ENCODE measurements at places on chromosomes 2 and 18.

DNA sequence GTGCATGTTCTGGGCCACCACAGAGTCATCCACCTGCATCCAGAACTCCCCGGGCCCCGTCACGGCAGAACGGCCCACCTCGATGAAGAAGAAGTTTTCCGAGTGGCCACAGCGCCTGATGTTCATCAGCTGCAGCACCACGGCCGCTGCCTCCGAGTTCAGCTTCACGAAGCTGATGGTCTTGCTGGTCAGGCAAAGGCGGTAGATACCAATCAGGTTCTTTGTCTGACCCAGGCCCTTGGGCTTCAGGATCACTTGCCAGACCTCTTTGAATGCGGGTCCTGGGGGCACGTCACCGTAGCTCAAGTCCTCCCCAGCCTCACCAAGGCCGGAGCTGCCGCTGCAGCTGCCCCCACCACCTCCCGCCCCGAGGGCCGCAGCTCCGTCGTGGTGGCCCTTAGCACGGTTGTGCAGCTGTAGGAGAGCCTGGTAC, 1.6 kb downstream of the IRS1 start:
- DNase-seq: no peak

- DNase-seq: peak; percentile 73
Measured at GRCh38 chr2:100818606-100819369, 1.2 kb upstream of the NPAS2 start.

DNA sequence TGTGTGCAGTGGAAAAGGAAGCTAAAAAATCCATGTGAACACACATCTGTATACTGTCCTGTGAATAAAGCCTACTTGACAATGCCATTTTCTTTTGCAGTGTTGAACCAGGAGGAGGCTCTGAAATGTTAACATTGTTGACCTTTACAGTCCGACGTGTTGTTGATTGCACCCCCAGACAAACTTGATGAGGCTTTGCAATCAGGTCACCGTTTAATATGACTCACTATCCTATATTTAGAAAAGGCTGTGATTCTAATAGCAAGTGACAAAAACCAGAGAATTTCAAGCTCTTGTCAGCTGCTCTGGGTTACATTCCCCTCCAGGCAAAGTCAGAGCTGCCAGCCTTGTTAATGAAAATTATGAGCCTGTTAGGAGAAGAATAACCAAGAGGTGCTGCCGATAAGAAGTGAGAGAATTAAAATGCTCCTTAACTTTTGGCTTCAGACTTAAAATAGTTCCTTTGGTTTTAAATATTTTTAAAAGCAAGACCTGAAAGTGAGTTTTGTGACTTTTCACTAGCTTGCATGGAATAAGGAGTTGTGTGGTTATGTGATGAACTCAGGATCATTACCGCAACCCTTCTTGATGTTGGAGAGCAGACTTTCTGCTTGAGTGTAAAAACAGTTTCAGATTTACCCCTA, 162.1 kb downstream of the QPCT start:
- DNase-seq: no peak

- no peak for DNase-seq
Measured at GRCh38 chr2:86825693-86826381, 35.1 kb upstream of the CD8A start.

GRCh38 chr2:232873909-232874641, 4.0 kb downstream of the SNORC start:
- DNase-seq: no peak

DNA sequence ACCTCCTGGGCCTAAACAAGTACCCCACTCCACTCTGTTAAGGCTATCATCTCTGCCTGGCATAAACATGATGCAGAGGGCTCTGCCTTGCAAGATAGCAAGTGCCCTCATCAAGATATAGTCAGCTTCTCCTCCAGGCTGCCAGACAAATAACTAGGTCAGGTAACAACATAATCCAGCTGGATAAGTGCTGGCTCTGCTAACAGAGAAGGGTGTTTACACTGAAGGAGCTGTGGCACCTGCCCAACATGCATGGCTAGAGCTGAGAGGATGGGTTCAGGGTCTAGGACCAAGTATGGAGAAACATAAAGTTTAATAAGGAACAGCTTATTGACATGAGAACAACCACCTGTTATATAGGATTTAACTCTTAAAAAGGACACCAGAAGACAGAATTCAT, 42.8 kb downstream of the DLGAP1 start:
- no peak for DNase-seq

GRCh38 chr2:233047667-233048066, 12.5 kb upstream of the INPP5D start:
- DNase-seq: no peak

- no peak for DNase-seq
Measured at GRCh38 chr2:157922336-157922735, 46.2 kb upstream of the ACVR1 start.

DNA sequence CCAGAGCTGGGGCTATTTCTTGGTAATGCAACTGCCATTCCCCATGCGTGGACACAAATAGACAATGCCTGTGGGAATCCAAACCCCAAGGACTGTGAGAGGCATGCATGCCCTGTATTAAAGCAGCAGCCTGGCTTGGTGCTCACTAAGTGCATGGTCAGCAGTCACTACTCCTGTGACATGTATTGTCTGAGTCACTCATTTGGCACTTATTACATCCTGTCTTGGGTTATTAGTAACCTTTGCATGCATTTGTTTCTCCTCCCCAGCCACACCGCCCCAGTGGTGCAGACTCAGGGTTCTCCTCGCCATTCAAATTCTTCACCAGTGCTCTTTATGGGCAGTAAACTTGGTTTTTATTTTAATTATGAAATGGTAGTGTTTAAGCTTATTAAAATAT, 30.2 kb downstream of the PRKCE start:
- peak; percentile 37 for DNase-seq

GRCh38 chr2:2623939-2624338, 292.9 kb upstream of the MYT1L start:
- DNase-seq: no peak

GRCh38 chr18:8065284-8065683, 498.2 kb downstream of the PTPRM start:
- DNase-seq: no peak

DNA sequence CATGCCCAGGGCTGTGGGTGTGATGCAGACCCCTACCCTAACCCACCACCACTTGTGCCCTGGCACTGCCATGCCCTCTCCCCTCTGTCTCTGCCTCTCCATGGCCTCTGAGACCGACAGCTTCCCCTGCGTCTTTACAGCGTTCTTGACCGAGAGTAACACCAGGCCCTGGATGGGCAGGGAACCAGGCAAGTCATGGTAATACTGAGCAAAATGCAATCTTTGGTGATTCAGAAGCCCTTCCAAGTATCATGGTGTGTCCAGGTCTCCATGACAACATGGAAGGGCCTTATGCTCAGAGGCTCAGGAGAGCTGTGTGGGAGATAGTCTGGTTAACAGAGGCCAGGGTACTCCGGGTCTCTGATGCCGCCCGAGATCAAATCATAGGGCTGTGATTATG, 176.1 kb downstream of the KLHL29 start:
- DNase-seq: no peak

DNA sequence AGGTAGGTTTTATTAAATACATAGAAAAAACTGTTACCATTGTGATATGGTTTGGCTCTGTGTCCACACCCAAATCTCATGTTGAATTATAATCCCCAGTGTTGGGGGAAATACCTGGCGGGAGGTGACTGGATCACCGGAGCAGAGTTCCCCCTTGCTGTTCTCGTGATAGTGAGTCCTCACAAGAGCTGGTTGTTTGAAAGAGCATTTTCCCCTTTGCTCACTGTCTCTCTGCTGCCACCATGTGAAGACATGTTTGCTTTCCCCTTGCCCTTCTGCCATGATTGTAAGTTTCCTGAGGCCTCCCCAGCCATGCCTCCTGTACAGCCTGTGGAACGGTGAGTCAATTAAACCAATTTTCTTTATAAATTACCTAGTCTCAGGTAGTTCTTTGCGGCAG, 352.7 kb upstream of the SLC39A10 start:
- DNase-seq: no peak

DNA sequence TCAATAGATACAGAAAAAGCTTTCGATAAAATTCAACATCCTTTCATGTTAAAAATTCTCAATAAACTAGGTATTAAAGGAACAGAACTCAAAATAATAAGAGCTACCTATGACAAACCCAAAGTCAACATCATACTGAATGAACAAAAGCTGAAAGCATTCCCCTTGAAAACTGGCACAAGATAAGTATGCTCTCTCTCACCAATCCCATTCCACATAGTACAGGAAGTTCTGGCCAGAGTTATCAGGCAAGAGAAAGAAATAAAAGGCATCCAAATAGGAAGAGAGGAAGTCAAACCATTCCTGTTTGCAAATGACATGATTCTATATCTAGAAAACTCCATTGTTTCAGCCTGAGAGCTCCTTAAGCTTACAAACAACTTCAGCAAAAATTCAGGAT, 1145.8 kb upstream of the DDX18 start:
- no peak for DNase-seq

DNA sequence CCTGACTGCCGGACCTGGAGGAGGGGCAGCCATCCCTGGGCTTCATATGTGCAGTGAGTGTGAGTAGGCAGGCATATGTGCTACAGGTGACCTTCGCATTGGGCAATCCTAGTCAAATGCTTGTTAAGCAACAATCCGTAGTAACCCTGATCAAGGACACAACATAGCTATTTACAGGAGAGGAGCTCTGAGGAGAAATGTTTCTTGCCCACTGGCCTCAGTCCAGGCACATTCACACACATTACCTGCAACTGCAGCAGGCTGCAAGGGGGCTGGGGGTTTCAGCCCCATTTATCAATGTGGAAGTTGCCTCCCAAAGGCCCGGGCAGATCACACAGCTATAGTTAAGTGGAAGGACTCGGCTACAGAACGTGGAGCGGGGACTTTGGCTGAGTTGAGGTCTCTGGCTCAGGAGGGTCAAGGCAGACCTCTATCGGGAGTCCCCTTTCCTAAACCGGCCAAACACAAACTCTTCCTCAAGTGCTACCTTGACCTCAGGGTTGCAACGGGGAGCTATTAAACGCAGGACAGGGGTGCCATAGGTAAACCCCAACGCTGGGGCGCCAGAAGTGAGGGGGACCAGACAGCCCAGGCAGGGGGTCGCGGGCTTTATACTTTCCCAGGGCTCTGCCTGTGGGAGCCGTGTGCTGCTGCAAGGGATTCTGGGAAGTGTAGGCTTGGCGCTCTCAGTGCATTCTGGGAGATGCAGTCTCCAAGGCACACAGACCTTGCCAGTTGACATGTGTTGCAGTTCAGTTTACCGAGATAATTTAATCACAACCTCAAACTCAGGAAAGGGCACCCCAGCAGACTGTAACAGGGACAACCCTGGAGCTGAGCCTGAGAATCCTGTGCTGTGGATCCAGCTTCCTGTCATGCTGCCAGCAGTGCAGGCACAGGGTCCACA, 9.4 kb downstream of the KHK start:
- no peak for DNase-seq

DNA sequence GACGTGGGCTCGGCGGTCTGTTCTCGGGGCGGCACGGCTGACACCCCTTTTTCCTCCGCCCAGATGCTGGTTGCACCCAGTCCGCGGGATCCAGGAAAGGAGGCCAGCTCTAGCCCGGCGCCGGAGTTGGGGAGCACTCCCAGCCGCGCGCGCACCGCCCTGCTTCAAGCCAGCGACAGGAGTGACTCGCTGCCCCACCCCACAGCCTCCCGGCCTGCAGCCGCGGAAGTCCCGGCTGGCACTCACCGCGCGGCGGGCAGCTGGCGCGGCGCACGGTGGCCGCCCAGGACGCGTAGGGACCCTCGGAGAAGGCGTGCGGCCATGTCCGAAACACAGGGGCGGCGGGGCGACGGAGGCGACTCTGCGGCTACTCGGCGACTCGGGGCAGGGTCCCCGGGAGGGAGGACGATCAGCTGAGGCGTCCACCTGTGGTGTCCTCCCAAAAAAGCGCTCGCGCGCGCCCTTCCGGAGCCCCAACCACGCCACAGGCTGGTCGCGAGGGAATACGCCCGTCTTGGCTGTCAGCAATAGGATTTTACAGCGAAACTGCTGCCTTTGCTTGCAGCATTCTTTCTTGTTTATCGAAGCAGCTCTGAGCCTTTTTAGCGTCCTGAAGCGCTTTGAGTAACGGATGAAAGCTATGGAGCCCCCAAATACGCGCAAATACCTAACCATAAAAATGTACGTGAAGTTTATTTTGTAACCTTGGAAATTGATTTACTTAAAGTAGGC, at the start of gene ACADL:
ACADL (minus strand) TSS at position 507 of the 732 bp plus-strand sequence; CDS start at position 323, 184 bp downstream.
- DNase-seq: no peak

DNA sequence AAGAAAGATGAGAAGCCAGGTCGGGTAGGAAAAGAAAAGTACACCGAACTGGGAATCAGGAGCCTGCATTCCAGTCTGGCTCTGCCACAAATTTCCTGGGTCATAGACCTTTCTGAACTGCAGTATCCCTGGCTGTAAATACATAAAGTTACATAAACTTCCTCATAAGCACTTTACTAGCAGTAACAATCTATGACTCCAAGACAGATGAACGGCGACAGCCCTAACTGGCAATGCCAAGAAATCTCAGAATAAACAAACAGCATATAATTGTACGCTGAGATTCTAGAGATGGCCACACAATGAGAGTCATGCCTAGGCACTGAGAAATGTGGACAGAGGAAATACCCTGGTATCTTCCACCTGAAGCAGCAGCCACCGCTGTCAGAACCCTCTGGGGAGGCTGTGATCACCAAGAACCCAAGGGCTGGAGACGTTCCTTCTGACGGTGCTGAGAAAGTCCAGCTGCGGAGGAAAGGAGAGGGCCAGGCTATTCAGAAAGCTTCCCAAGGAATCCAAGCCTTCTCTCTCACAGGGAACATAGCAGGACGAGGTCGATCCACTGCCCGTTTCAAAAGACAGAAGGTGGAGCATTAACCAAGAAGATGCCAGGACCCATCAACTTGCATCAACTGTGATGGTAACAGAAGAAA, 89.3 kb upstream of the SLC66A3 start:
- DNase-seq: no peak

- DNase-seq: no peak
Measured at GRCh38 chr2:169702996-169703395, 8.7 kb downstream of the PHOSPHO2 start.

GRCh38 chr2:95074663-95075439, 46.8 kb downstream of the MRPS5 start:
- no peak for DNase-seq

DNA sequence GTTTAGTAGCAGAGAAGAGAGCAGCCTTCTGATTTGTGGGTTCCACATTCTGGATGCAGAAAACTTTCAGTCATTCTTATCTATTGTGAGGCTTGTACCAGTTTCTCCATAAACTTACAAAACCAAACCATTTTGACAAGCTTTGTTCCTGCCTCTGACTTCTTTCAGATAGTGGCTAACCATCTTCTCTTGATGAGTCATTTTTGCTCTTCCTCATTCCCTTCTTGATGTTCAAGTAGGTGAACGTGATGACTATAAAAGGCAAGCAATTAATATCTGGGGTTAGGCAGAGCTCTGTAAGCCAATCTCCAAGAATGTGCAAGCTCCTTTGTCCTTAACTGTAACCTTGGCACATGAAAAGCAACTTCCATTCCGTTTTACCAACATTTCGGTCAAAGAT, 2083.1 kb upstream of the PIK3C3 start:
- DNase-seq: no peak

- DNase-seq: no peak
Measured at GRCh38 chr2:70474256-70474848, 79.3 kb downstream of the TGFA start.
